ENCODE measurements at places on chromosomes 5 and 9.

DNA sequence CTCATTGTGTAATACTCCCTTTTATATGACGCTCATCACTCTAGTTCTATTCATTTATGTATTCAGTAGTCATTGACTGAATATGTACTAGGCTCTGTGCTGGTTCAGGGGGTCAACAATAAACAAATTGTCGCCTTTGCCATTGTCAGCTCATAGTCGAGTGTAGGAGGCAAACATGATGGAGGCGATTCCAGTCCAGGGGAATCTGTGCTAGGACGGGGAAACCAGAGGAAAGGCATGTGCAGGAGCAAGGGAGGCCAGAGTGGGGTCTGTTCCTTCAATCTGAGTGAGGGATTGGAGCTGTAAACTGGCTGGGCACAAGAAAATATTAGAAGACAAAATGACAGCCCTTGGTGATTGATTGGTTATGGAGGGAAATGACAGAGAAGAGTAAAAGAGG, 83.9 kb downstream of the ANGPTL2 start:
- DNase-seq, result no peak

DNA sequence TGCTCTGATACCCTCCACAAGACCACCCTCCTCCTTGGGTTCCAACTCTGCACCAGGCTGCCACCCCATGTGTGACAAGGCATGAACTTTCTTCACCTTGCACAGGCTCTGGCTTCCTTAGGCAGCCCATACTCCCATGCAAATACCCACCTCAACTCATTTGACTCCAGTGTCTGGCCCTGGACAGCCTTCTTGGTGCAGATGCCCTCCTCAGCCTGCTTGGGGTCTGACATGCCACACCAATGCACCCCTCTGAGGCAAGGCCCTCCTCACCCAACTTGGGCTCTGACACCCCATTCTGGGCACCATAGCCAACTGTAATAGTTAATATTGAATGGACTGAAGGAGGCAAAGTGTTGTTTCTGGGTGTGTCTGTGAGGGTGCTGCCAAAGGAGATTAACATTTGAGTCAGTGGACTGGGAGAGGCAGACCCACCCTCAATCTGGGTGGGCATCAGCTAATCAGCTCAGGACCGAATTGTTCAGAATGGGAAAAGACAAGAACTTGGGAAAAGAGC, 115.0 kb upstream of the EPB41L4A start:
- DNase-seq, result no peak

GRCh38 chr5:34043099-34043876, at the start of gene C1QTNF3:
TSS of gene C1QTNF3 (minus strand) at chr5:34043213. CDS start at chr5:34043125, 88 bp downstream.
- no peak for DNase-seq

DNA sequence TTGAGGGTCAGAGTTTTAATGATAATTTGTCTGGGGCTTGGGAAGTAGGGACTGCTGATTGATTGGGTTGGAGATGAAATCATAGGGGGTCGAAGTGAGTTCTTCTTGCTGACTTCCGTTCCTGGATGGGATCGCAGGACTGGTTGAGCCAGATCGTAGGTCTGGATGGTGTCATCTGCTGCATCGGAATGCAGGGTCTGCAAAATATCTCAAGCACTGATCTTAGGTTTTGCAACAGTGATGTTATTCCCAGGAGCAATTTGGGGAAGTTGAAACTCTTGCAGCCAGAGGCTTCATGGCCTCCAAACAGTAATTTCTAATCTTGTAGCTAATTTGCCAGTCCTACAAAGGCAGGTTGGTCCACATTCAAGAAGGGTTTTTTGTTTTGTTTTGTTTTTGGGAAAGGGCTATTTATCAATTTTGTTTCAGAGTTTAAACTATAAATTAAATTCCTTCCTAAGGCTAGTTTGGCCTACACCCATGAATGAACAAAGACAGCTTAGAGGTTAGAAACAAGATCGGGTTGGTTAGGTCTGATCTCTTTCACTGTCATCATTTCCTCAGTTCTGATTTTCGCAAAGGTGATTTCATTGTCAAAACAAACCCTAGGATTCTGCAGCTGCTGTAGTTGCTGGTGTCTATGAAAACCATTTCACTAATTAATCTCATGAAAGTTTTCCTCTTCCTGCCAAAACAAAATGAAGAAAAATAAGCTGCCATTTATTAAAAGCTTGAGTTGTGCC, 388.0 kb downstream of the TMEM232 start:
- DNase-seq, result no peak

DNA sequence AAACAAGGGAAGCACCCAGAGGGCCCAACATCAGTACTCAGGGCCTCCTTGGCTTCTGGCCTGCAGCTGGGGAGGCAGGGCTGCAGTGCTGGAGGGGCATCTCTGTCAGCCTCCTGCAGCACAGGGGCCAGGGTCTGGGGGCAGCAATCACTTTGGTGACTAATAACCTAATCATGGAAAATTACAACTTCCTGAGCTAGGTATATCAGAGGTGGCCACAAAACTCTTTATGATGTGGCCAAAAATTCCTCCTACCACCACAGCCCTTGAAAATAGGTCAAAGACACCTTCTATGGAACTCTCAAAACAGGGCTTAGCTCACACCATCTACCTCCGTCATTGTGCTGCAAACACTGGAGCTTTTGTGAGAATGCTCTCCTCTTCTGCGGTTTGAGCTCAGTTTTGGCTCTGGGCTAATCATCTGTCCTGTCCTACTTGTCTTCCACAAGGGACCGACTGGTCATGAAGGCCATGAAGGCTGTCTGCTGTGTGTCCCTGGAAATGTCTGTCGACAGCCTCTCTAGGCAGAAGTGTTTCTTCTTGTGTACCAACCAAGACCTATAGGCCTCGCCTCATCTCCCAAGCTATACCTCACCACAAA, 28.6 kb downstream of the CSF2 start:
- no peak for DNase-seq

DNA sequence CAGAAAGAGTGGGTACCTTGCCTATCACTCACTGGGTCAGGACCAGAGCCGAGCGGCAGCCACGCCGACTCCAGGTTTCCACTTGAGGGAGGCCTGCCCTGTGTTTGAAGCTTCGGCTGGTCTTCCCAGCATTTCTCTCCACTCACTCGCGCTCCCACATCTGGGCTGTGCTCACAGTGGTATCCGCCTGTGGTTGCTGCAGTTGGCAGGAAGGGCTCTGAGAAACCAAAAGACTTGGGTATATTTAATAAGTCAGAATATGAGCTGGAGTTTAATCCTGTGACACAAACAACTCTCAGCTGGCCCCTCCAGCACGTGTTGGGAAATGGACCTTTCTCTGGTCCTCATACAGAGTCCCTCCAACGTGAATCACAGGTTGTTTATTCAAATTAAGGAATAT, 70.9 kb downstream of the SPRY4 start:
- no peak for DNase-seq

GRCh38 chr5:33921002-33921401, 15.2 kb upstream of the RXFP3 start:
- no peak for DNase-seq

- no peak for DNase-seq
These were observed 6.2 kb downstream of the TENT4A start for GRCh38 chr5:6719417-6719816.

GRCh38 chr9:78575771-78576170, 278.8 kb downstream of the PSAT1 start:
- no peak for DNase-seq

GRCh38 chr5:59197911-59198310, 615.0 kb downstream of the RAB3C start:
- no peak for DNase-seq

- DNase-seq, result no peak
These were observed 2010.0 kb upstream of the WWC1 start for GRCh38 chr5:166281433-166281832.

- no peak for DNase-seq
These were observed 1.3 kb downstream of the GNG10 start for GRCh38 chr9:111662576-111663300.

GRCh38 chr5:131228646-131229045, 35.2 kb upstream of the CDC42SE2 start:
- DNase-seq, result no peak

- DNase-seq, result no peak
These were observed 700.2 kb downstream of the IRX1 start for GRCh38 chr5:4295663-4296339.

GRCh38 chr5:132677191-132677590, 3.4 kb downstream of the IL4 start:
- DNase-seq, result no peak

DNA sequence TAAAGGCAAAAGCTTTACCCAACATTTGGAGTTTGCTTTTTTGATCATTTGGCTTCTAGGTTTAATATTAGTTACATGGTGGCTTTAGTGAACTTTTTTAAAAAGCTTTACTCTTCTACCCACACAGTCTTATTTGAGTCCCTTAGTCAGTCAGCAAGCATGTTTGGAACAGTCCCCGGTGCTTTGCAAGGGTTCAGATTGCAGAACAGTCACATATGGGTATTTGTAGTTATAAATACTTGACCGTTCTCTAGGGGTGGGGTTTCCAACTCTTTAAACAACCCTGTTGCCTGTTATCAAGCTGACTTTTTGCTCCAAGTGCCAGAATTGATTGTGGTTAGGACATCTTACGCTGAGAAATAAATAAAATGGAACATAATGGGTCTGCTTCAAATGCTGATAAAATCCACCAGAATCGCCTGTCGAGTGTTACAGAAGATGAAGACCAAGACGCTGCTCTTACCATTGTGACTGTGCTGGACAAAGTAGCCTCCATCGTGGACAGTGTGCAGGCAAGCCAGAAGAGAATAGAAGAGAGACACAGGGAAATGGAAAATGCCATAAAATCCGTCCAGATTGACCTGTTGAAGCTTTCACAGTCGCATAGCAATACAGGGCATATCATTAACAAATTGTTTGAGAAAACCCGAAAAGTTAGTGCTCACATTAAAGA, at the start of gene CAVIN4:
TSS of gene CAVIN4 (plus strand) at position 304 of the 673 bp plus-strand sequence. CDS start at position 369, 65 bp downstream.
- no peak for DNase-seq

DNA sequence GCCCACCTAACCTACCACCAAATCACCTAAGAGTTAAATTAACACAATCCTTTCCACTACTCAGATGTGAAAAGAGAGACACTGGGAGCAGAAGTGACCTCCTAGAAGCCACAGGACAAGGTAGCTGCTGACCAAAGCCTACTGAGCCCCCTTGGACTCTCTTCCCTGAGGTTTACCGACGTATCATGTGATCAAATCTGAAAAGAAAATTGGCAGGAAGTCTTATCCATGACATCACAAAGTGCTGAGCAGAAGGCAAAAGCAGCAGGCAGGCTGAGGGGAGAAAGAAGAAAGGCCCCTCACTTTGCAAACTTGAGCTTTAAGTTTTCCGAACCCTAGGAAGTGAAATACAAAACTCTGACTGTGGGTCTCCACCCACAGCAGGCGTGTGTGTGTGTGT, 11.1 kb downstream of the PRELID2 start:
- DNase-seq, result no peak

- no peak for DNase-seq
These were observed 540.8 kb downstream of the BNC2 start for GRCh38 chr9:16329671-16330113.

- DNase-seq, result no peak
These were observed 26.7 kb downstream of the EXD3 start for GRCh38 chr9:137396227-137396626.

- no peak for DNase-seq
These were observed 334.7 kb downstream of the DIRAS2 start for GRCh38 chr9:90307891-90308290.

GRCh38 chr5:35052838-35053237, 5.1 kb upstream of the AGXT2 start:
- no peak for DNase-seq

DNA sequence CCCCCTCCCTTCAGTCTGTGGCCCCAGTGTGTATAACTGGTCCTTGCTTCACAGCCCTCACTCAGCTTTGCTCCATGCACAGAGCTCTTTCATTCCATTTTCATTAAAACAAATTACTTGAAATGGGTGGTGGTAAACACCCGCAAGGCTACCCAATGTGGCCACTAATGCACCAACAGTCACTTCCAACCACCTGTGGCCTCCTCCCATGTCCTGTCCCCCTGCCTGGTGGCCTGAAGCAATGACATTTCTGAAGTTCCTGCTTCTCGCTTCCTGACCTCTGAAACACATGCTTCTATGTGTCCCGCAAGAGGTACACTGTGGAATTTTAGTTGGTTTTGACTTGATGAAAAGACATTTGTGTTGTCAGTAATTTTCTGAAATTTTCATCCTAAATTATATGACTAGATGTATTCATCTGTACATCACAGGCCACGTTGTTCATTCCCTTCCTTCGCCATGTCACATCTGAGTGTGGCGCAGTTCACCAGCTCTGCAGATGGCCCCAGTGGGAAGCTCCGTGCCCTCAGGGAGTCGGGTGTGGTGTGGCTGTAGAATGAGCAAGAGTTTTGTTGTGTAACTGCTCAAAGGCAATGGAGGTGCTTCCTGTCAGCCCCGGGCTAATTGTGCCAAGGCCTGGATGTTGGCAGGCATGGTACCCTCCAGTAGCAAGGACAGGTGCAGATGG, 9.6 kb downstream of the ROPN1L start:
- DNase-seq, result no peak

DNA sequence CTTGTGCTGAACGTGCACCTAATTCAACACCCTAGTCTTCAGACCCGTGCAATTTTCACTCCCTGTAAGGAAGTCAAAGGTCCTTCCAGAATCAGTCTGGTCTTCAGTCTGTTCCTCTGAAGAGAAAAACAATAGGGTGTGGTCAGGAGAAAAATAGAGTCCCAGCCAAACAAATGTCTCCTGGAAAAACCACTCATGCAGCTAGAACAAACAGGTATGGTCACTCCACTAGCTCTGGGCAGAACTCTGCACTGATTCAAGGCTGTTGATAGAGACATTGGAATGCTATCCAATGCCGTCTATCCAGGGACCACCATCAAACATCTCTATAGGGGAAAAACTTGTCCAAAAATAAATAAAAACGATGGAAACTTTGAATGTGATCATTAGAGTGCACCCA, 81.8 kb upstream of the MAP3K1 start:
- DNase-seq, result no peak

- DNase-seq, result no peak
These were observed 91.1 kb upstream of the CD180 start for GRCh38 chr5:67287510-67288268.

GRCh38 chr5:159241946-159242552, 21.0 kb upstream of the UBLCP1 start:
- no peak for DNase-seq

GRCh38 chr5:174720612-174721529, 3.5 kb upstream of the MSX2 start:
- DNase-seq, result no peak

DNA sequence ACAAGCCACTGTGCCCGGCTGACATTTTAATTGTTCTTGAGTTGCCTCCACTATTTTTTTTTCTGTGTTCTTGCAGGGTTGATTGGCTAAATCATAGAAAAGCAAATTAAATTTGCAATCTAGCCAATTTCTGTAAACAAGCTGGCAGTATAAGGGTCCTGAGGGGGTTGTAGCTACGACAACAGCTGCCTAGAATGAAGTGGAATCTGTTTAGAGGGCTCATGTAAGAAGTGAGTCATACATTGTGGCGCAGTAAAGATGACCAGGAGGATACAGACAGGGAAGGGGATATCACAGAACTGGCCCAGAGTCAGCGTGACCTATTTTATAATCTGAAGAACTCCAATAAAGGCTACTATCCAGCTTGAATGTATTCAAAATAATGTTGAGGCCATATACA, 82.2 kb upstream of the TLE1 start:
- no peak for DNase-seq

DNA sequence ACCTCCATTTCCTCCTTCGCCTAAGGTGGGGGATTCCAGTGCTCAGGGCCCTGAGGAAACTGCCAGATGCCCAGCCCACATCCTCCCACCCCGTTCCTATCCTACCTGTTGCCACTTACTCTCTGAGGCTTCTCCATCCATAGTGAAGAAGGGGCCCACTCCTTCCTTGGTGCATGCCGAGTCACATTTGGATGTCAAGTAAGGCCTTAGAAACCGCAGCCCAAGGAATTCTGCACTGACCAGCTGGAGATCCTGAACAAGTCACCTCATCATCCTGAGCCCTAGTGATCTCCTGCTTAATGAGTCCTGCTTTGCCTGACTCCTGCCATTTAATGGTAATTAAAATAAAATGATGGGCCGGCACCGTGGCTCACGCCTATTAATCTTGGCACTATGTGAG, 6.7 kb upstream of the TNIP1 start:
- DNase-seq, result no peak

All from stimulated activated CD8-positive, alpha-beta memory T cell treated with anti-CD3 and anti-CD28 coated beads, Interleukin-2, amount 100 ng/mL, for 1 hour (primary cell).